RPMI7951 (cell line): ENCODE measurements at places on chromosomes 2 and 18.

DNA sequence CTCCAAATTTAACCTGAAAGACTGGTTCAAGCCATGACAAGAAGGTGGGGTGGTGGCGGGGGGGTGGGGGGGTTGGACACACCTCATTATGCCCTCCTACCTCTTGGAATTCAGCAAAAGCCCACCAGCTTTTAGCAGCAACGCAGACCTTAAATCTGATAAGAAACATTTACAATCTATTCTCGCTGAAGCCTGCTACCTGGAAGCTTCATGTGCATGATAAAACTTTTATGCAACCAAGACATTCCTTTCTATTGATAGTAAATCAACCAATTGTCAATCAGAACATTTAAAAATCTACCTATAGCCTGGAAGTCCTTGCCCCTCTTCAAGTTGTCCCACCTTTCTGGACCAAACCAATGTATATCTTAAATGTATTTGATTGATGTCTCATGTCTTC, 113.6 kb upstream of the FAM98A start:
- no peak for DNase-seq

DNA sequence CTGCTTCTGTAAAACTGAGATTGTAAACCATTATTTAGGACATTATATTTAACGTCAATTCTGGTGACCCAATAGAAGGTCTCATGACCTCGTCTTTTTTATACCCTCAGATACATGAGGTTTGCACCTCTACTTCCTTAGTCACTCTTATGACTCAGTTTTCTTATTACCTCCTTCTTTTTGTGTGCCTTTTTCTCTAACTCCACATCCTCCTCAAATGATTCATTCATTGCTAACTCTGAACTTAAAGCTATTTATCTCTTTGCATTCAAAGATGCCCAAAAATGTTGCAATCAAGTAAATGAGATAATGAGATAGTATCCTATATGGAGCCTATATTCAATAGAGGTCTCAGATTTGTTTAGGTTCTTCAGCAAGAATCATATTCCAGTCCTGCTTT, 121.0 kb upstream of the KYNU start:
- DNase-seq: peak; percentile 8

- DNase-seq: peak; percentile 54
Measured at GRCh38 chr2:105919826-105920225, 175.1 kb downstream of the NCK2 start.

DNA sequence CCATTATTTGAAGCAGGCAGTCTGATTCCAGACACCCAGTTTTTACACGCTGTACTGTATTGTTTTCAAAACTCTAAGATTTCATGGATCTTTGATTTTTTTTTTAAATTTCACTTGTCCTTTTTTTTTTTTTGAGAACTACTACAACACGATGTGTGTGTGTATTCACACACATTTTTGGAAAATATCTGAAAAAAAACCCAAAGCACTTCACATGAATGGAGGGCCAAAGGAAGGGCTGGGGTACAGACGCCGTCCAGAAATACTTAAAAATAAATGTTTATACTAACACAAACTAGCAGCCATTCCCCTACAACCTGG, 314 bp upstream of the SSB start:
- DNase-seq: no peak

DNA sequence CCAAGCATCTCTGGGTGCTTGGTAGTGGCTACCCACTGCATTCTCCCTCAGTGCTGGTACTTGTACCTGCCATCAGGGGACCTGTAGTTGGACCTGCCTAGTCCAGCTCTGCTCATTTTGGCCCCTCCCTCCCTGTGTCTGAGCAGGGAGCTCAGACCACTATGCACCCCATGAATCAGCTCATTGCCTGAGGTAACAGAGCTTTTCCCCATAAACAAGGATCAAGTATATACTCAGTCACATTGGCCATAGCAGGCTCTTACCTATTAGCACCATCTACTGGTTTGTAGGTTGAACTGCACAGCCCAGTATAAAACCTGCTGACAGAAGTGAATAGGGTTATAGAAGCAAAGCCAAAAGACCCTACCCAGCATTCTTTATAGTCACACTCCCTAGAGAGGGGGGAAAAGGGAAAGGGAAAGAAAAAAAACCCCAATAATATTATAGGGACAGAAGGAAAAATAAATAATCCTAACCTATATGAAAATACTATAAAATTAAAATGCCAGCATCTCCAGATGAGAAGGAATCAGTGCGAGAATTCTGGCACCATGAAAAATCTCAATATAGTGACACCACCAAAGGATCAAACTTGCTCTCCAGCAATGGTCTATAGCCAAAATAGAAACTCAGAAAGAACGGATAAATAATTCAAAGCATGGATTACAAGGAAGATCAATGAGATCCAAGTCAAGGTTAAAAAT, 6.9 kb upstream of the FLACC1 start:
- peak; percentile 77 for DNase-seq

GRCh38 chr2:150485871-150486538, 1.5 kb downstream of the RND3 start:
- DNase-seq: peak; percentile 87
